ENCODE measurements at places on chromosomes 2 and 18. TPM values are rescaled to one million over a fixed set of nuclear protein-coding genes. Genes with fewer than 3 reads are reported as not detected.

Gene KIF1A
- 0.11 TPM for polyA plus RNA-seq

Gene MYL12A
- polyA plus RNA-seq: 675 TPM

Gene FHL2
- polyA plus RNA-seq: 12.2 TPM

Gene EVA1A
- 6.2 TPM for polyA plus RNA-seq

Gene SERPINB11
- not detected for polyA plus RNA-seq

Gene M1AP
- polyA plus RNA-seq: 0.61 TPM

All from spleen (tissue), 13 donors.